Activated effector memory CD4-positive, alpha-beta T cell treated with anti-CD3 and anti-CD28 coated beads, Interleukin-2, amount 50 U/mL, for 16 hours (primary cell): ENCODE measurements at places on chromosomes 5 and 9.

GRCh38 chr9:14670718-14671117 is 22.5 kb downstream of the ZDHHC21 start:
- no peak for DNase-seq

GRCh38 chr9:36049408-36049807 is 12.7 kb downstream of the RECK start:
- no peak for DNase-seq

DNA sequence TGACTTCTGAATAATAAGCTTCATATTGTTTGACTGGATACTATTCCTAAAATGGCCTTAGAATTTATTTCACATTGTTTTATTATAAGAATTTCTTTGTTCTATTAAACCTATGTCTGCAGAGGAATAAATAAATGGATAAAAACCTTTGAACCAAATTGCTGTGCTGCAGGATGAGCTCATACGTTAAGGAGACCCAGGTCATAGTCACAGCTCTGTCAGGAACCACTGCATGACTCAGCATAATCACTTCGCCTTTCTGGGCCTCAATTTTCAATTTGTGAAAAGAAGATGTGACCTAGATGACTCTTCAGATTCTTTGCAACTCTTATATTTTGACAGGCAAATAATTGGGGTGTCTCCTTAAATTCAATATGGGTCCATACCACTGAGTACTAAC is 36.7 kb upstream of the HMHB1 start:
- no peak for DNase-seq

DNA sequence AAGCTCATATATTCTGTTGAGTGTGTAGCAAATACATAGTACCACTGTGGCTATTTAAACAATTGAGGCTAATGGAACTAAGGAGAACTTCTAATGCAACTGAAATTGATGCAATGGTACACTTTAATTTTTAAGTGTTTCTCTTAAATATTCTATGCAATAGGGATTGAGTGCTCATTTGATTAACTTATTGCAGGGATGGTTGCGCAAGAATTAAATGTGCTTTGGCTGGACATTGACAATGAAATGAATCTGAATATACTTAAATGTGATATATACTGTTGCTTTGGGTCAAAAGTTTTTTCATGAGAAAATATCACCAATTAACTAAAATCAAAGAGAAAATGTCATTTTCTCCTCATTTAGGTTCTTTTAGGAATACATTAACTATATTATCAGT is 227.1 kb downstream of the ARL15 start:
- DNase-seq, result no peak

DNA sequence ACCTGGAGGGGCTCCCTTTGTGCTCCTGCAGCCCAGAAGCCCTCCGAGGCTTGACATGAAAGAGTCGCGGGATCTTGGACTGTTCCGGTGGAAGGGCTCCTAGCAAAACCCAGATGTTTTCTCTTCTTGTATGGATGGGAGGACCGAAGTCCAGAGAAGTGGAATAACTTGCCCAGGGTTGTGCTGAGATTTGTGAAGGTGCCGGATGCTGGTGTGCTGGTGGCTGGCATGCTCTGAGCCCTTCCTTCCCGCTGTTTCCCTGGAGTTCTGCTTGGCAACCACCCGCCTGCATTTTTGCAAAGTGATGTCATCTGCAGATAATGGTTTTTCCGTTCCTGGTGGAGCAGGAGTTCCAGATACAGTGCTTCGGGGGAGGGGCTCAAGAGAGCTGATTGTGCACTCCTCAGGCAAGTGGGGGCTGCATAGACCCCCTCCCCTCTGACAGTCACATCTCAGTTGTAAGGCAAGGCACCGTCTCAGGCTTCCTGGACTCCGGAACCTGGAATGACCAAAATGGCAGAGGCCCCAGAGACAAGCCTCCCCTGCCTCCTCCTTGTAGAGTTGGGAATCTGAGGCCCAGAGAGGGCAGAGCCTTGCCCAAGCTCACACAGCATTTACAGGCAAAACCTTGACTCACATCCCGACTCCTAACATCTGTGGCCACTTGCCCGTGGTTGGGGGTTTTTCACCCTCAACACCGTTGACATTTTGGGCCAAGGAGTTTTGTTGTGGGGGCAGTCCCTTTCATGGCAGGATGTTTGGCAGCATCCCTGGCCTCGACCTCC is 157.0 kb downstream of the RGS3 start:
- DNase-seq, result peak; percentile 42

GRCh38 chr5:117496801-117497200 is 922.2 kb upstream of the SEMA6A start:
- no peak for DNase-seq

GRCh38 chr9:21414220-21414940 is 5.5 kb downstream of the IFNA8 start:
- DNase-seq, result no peak

GRCh38 chr5:180592176-180592575 is 877 bp upstream of the SCGB3A1 start:
- no peak for DNase-seq

DNA sequence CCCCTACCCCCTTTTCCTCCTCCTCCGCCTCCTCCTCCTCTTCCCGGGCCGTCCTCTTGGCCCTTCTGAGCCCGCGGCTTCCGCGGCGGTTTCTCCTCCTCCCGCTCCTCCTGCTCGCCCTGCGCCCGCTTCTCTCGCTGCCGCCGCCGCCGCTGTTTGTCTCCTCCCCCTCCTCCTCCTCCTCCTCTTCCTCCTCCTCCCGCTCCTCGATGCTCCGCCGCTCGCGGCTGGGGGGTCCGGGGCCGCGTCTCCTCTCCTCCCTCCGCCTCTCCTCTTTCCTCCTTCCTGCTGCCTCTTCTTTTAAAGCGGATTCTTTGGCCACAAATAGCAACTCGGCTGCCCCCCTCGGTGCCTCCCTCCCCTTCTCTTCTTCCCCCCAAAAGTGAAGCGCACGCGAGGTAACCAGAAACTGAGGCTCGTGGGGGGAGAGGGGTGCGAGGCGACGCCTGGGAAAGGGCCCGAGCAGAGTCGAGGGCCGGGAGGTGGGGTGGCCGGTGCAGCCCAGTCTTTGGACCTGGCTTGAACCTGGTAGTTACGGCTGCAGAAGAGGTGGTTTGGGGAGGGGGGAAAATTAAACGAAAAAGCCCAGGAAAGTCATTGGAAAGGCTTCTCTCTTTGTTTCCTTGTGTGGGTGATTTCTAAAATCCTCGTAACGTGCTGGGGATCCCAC is 1058.5 kb upstream of the DMAC1 start:
- no peak for DNase-seq

GRCh38 chr5:31530541-31531265 is 1.2 kb downstream of the DROSHA start:
- DNase-seq, result no peak

DNA sequence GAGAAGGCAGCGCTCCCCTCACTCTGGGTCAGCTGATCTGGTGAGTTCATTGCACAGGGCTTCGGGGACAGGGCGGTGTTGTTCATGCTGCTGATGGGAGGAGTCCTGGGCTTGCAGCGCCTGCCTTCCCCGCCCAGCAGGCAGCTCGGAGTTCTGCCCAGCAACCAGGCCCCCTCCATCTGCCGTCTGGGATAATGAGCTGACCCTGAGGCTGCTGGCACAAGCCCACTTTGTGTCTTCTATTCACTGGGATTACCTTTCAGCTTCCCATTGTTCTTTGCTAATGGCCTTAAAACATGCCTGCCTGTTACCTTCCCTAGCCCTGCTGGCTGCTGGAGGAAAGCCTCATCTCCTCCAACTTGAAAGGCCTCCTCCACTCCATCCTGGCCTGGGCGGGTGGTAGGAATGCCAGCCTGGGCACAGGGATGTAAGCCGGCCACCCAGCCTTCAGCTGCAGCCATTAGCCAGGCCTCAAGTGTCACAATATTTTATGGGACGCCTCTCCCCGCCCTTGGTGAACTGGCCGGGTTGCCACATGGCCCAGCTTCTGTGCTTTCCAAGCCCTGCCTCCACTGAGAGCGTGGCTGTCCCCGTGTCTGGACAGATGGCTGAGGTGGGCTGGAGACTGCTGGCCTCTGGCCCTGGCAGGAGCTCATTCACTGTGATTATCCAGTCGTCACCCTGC is 70.4 kb downstream of the GADD45G start:
- no peak for DNase-seq

GRCh38 chr5:60092671-60093422 is 199.3 kb upstream of the PDE4D start:
- no peak for DNase-seq

DNA sequence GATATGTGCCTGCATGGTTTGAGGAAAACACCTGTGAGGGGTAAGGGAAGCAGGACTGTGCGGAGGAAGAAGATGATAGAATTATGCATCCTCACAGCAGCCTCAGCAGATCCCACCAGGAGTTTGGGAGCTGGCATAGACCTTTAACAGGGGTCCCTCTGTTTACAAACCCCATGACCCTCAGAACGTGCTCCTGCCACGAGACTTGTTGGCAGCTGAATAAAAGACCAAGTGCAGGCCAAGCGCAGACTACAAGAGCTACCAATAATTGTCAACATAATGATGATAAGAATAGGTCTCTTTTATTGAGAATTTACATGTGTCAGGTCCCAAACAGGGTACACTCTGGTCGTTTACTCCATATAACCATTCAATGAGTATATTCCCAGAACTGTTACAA is 236.0 kb downstream of the MED10 start:
- no peak for DNase-seq

DNA sequence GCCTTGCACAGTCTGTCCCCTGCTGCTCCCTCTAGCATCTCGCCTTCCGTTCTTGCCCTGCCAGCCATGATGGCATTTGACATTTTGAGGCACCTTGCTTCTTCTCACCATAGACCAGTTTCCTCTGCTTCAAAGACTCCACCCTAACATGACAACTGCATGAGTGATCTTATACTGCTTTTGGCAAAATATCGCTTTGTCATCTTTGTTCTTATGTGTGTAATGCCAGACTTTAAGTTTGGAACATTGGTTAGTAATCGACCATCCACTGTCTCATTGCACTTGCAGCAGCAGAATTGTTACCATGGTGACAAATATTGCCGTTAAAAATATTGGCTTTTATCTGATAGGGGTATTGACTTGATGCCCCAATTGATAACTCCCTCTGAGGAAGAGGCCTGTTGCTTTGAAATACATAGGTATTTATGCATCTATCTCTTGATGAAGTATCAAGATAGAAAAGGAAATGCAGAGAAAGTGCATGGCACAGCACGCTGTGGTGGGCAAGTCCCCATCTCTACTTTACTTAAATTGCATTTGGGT is 6.8 kb downstream of the GARIN3 start:
- DNase-seq, result peak; percentile 78

GRCh38 chr9:126611193-126611591 is 2.5 kb upstream of the LMX1B start:
- DNase-seq, result no peak

DNA sequence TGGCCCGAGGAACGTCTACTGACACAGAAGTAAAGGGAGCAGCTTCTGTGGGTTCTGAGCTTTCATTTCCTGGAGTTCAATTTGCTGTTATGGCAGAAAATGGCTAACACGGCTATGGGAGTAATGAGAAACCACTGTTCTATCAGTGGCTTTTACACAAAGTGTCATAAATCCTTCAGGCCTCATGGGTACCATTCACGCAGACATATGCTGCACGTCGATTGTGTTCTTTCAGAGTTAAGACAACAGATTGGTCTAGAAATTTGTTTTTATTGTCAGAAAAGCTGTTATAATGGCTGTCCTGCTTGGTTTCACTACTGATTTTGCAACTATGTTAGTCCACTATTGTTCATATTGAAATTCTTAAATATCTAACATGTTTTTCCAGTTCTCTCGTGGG is 135.4 kb downstream of the ALDH1A1 start:
- no peak for DNase-seq

- DNase-seq, result no peak
Measured at GRCh38 chr5:180790020-180790419, 12.6 kb downstream of the MGAT1 start.

GRCh38 chr5:39459071-39459470 is 34.3 kb upstream of the DAB2 start:
- no peak for DNase-seq

DNA sequence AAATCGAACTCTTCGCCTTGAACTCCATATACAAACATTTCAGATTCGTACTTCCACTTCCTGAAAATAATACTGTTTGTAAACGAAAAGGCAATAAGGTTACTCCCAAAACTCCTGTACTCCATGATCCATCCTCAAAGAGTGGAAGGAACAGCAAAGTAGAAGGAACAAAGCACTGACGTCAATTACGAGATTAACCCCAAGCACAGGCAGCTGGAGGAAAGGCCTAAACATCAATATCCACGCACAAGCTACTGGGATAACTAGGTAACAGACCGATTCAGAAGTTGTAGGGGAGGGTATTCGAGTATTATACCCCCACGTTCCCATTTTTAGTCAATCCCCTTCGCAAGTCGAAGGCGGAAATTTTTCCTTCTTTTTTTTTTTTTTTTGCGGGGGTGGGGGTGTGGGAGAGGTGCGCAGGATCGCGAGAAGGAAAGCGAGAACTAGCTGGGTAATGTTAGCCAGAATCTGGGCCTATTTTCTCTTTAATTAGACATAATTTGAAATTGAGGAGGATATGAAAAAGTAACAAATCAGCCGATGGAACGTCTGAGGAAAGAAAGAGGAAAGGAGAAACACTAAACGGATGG is 909 bp downstream of the AFF4 start:
- no peak for DNase-seq

DNA sequence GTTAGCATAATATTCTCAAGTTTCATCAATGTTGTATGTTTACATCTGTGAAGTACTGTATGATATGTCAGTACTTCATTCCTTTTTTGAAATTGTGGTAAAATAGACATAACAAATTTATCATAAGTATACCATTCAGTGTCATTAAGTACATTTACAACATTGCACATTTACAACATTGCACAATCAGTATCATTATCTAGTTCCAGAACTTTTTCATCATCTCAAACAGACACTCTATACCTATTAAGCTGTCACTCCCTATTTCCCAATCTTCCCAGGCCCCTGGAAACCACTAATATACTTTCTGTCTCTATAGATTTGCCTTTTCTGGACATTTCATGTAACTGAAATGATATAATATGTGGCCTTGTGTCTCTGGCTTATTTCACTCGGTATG is 75.1 kb upstream of the ATG10 start:
- no peak for DNase-seq

- DNase-seq, result no peak
Measured at GRCh38 chr9:33946779-33947535, 101.7 kb downstream of the UBAP2 start.

DNA sequence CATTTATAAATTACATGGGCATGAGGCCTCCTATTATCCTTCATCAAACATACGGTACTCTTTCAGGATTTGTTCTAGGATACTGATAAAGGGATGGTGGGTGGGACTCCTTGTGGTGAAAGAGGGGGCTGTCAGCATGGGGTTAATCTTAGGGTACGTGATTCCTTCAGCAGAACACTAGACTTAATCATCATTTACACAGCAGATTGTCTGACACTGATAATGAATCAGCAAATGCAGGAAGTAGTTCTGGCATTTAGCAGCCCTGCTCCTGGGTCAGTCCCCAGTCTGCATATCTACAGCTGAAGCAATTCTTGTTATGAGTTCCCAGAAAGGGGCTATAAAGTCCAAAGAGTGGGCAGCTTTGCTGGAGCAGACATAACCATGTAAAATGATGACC is 384.6 kb downstream of the SPOCK1 start:
- DNase-seq, result no peak

GRCh38 chr5:54719384-54720283 is 202.1 kb downstream of the SNX18 start:
- DNase-seq, result no peak

GRCh38 chr5:136374638-136375037 is 9.3 kb upstream of the TRPC7 start:
- no peak for DNase-seq

GRCh38 chr9:128323212-128323730 is 632 bp downstream of the COQ4 start:
- no peak for DNase-seq

- DNase-seq, result no peak
Measured at GRCh38 chr5:140630292-140631035, 2.5 kb downstream of the CD14 start.
